ENCODE measurements at places on chromosomes 1 and 21.

DNA sequence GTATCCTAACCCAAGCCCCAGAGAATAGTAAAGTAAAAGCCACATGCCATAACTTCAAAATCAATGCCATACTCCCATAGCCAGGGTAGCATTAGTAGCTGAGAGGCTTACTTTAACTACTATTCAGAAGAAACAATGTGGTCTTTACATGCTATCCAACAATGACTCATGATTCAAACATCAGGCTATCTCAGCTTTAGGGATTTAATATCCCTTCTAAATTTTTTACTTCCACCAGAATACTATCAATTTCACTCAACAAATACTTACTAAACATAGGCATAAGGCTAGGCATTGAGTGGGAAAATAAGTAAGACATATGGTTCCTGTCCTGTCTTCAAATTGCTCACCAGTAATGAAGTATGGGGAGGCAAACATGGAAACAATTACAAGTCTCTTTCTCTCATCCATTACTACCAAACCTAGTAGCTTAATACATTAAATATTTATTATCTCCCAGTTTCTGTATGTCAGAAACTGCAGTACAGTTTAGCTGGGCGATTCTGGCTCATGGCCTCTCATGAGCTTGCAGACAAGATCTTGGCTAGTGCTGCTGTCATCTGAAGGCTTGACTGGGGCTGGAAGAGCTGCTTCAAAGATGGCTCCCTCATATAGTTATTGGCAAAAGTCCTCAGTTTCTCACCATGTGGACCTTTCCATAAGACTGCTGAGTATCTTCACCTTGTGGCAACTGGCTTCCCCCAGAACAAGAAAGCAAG lies 30.7 kb downstream of the EVI5 start:
- DNase-seq: peak; percentile 73

- no peak for DNase-seq
These were observed 21.0 kb downstream of the XPR1 start for GRCh38 chr1:180652792-180653191.

- peak; percentile 11 for DNase-seq
These were observed 114.8 kb upstream of the PTGFR start for GRCh38 chr1:78375996-78376395.

DNA sequence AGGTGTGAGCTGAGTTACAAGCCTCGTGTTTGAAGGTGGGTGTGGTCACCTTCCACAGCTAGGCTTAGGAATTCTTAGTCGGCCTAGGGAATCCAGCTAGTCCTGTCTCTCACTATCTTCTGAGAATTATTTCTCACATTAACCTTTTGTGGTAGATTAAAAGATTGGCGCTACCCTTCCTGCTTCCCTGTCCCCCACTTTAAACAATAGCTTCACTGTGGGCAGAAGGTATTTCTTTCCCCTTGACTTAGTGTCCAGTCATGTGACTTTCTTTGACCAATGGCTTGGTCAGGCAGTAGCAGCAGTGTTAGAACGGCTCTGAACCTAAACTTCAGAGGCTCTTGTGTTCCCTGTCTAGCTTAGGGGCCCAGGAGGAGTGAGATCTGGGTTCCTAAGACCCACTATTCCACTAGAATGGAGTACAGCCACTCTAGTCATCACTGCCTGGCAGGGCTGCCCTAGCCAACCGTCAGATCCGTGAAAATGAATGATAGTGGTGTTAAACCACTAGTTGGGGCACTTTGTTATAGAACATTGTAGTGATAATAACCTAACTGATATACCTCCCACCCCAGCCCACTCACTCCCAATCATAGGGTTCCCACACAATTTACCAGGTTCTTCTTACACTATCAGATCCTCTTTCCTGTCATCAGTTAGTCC lies 13.9 kb upstream of the C1orf141 start:
- peak; percentile 4 for DNase-seq

DNA sequence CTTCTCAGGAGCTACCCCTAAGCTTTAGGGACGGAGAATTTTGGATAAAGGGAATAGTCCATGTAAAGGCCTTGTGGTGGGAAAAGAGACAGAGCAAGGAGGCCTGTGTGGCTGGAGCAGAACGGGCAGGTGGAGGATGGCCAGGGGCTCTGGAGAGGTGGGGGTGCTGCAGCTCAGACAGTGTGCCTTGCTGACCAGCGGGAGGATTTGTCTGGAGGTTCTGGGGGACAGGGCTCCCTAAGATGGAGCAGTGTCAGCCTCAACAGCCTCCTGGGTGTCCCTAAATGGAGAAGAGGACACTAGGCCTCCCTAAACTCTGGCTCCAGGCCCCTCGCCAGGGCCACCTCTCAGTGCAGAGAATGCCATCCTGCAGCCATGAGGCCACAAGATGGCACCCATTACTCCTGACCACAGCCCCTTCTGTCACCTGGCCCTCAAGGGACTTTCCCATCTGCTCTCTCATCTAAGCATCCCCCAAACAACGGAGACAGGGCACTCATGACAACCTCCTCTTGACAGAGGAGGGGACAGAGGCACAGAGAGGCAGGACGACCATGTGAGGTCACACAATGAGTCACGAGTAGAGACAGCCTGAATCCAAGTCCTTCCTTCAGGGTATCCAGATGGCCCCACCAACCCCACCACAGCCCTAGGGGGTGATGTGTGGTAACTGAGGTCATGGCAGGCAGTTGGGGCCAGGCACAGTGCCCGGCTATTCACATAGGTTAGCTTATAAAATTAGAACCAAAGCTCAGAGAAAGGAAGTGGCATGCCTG lies 94.7 kb downstream of the DMRTB1 start:
- DNase-seq: no peak

GRCh38 chr1:246925997-246926626 lies 5.6 kb downstream of the AHCTF1 start:
- no peak for DNase-seq

DNA sequence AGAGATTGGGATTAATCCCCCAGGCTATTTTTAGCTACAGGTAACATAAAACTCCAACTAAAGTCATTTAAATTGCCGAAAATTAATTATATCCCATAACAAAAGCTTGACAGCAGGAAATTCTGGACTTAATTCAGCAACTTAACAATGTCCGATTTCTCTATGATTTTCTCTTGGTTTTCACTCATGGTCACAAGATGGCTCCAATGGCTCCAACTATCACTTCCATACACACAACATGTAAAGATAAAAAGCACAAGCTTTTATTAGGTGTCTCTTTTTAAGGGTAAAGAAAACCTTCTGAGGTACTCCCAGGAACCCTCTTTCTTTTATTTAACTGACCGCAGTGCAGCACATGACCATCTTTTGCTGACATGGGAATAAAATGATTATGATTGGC lies 363.5 kb upstream of the PTBP2 start:
- DNase-seq: no peak

GRCh38 chr21:35578347-35578782 lies 482.0 kb downstream of the SETD4 start:
- DNase-seq: peak; percentile 73

- DNase-seq: no peak
These were observed 3.2 kb upstream of the FAAP20 start for GRCh38 chr1:2197707-2198165.

GRCh38 chr21:41059871-41060270 lies 108.1 kb upstream of the BACE2 start:
- DNase-seq: no peak
